Caudate nucleus (tissue), 63 donors: ENCODE measurements at places on chromosomes 7 and 10.

- no peak for DNase-seq
Observed at GRCh38 chr7:127886248-127886647, 145.0 kb downstream of the LRRC4 start.

DNA sequence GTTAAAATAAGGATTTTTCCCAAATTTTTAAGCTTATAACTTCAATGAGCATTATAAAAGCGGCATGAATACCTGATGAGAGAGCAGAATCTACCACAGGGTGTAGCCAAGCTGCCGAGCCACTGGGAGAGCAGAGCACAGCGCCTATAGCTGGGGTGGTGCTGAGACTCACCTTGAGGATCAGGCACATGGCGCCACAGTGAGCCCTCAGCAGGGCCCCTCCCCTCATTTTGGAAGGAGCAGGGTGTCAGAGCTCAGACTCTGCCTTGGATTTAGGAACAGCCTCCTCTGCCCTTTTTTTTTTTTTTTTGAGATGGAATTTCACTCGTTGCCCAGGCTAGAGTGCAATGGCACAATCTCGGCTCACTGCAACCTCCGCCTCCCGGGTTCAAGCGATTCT lies 118.6 kb downstream of the SRPK2 start:
- DNase-seq, result peak; percentile 22

- no peak for DNase-seq
Observed at GRCh38 chr7:2761131-2761624, 73.2 kb downstream of the AMZ1 start.

DNA sequence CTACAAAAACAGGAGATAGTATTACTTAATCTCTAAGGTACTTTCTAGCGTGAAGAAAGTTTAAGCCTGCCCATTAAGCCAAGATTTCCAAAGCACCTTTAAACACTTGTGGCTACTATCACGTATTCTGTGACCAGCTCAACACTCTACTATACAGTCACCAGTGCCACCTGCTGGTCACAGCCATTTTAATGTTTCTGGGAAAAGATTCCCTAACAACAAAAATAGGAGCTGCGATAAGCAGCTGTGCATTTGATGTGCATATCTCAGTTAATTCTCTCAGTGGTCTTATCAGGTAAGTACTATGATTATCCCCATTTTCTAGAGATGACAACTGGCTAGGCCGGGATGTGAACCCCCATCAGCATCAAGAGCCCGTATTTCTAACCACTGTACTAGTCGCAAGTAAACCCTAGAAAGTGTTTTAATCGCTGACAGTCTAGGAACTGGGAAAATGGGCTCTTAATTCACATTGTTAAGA lies 860 bp downstream of the SEC31B start:
- peak; percentile 26 for DNase-seq

DNA sequence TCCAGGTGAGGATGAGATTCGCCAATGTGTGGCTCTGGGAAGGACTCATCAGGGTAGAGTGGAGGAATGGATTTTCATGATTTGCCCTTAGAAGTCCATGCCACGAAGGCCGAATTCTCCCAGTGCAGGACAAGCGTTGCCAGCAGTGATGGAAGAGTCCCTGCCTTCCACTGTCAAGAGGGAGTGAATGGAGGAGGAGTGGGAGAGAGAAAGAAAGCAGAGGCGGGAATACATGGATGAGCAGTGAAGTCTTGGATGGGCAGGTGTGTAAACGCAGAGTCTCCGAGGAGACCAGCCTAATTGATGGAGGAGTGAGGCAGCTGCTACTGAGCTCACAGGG lies 419.2 kb downstream of the GLRX3 start:
- DNase-seq, result no peak

GRCh38 chr10:116990276-116990800 lies 14.6 kb downstream of the SHTN1 start:
- DNase-seq, result no peak

DNA sequence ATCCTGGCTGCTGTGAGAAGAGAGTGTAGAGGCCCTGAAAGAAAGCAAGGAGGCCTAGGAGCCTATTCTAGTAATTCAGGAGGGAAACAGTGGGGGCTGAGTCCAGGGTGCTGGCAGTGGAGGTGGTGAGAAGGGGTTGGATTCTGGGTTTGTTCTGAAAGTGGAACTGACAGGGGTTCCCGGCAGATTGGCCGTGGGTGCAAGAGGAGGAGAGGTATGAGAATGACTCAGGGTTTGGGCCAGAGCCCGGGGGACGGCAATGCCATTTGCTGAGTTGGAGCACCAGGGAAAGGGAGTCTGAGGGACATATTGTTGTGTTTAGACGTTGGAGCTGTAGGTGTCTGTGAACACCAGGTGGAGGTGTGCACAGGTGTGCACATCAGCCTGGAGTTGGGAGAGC lies 38.5 kb downstream of the NPTX2 start:
- DNase-seq, result no peak

- no peak for DNase-seq
Observed at GRCh38 chr7:109956916-109957315, 1134.0 kb upstream of the LRRN3 start.

GRCh38 chr10:47403446-47404318 lies 19.6 kb upstream of the ZNF488 start:
- DNase-seq, result no peak

GRCh38 chr10:32906595-32906994 lies 51.4 kb downstream of the ITGB1 start:
- DNase-seq, result no peak

DNA sequence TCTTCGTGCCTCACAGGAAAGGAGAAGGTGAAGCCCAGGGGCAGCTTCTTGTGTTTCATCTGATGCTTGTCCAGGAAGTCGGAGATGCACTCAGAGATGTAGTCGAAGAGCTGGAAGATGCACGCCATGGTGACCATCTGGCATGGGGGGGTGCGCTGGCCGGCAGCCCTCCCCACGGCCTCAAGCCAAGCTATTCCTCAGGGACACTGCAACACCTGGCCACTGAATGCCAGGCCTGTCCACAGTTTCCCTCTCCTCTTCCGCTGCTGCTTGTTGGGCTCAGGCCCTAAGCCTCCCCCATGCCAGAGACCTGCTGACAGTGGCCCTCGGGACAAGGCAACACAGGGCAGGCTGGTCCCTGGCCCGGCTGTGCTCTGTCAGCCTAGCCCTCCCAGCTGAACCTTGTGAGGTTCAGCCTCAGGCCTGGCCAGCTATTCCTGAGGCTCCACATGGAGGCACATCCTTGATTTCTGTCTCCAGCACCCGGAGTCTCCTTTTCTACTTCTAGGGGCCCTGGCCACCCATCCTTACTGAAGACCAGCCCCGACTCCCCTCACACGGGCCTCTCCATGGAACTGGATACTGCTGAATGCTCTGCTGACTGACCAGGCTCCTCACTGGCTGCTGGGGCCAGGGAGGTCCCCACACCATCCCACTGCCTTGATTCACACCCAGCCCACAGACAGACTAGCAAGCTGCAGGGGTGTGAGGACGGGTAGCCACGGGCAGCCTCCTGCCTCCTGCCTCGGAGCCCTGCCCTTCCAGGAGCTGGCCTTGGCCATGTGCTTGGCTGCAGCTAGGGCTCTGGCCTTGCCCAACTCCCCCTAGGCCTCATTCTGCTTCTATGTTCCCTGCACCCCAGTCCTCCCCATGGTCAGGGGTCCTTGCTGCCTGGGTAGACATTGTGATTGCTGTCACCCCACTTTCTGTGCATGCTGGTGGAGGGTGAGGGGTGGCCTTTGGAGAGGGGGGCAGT lies 10.1 kb upstream of the MYL7 start:
- no peak for DNase-seq

- no peak for DNase-seq
Observed at GRCh38 chr7:111266613-111267012, 175.7 kb downstream of the LRRN3 start.
